Fibroblast of upper back skin (primary cell): ENCODE measurements at places on chromosomes 3 and 15.

GRCh38 chr15:60795471-60795870 is 316.5 kb upstream of the ICE2 start:
- no peak for DNase-seq

GRCh38 chr3:190385731-190386688 is 2.0 kb upstream of the CLDN16 start:
- peak; percentile 98 for DNase-seq

DNA sequence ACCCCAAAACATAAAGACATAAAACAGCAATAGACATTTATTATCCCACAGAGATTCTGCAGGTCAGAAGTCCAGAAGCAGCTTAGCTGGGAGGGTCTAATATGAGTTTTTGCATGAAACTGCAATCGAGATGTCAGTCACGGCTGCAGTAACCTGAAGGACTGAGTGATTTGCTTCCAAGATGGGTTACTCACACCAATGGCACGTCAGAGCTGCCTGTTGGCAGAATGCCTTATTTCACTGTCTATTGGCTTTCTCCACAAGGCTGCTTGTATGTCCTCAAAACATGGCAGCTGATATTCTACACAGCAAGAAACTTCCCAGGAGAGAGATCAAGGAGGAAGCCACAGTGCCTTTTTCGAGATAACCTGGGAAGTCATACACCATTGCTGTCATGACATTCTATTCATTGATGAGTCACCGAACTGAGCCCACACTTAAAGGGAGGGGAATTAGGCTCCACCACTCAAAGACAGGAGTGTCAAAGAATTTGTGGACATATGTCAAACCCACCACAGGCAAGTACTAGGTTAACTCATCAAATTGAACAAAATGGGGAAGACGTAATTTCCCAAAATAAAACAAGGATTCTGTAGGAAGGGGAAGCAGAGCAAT is 122.2 kb downstream of the SYNPR start:
- DNase-seq: peak; percentile 79

DNA sequence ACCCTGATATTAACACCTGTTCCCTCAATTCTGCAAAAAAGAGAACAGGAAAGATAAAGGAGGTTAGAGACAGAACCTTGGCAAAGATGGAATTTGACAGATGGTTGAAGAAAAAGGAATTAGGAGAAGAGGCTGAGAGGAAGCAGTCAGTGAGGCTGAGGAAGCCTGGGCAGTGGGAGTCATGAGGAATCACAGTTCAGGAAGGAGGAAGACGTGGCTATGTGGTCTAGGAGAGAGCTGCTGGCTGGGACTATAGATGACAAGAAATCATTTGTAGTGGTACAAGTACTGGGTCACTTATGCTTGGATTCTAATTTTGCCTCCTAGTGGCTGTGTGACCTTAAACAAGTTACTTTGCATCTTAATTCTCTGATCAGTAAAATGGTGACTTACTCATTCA is 49.0 kb downstream of the LARS2 start:
- peak; percentile 3 for DNase-seq

- DNase-seq: no peak
These were observed 60.2 kb downstream of the AMOTL2 start for GRCh38 chr3:134313847-134314587.
